ENCODE measurements at places on chromosomes 13 and 19.

DNA sequence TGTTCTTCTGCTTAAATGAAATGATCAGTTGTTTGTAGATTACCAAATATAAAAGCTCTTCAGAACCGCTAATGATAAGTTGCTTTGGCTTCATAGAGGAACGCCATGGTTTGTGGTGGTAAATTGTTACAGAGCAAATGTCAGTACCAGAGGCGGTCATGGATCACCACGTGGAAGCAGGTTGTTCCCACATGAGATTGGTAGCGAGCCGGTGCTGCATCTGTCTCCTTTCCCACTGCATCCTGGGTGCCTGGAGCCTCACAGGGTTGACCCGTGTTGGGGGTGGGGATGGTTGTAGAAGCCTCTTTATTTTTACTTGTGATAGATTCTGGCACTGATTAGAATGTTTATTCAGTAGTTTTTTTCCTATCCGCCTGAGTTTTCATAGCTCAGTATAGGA lies 14.7 kb downstream of the GARRE1 start:
- DNase-seq, result no peak

DNA sequence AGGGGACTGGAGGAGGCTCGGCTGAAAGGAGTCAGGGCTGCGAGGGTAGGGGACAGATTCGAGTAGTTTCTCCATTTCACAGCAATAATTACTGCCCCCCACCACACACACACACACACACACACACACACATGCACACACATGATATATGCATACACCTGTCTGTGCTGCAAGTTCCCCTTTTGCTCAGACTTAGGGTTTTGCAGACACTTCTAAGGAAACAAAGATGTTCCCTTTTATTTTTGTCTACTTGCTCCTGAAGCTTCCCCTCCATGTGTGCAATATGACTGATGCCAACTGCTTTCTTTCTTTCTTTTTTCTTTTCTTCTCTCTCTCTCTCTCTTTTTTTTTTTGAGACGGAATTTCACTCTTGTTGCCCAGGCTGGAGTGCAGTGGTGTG lies 13.4 kb downstream of the MBD3L2B start:
- no peak for DNase-seq

DNA sequence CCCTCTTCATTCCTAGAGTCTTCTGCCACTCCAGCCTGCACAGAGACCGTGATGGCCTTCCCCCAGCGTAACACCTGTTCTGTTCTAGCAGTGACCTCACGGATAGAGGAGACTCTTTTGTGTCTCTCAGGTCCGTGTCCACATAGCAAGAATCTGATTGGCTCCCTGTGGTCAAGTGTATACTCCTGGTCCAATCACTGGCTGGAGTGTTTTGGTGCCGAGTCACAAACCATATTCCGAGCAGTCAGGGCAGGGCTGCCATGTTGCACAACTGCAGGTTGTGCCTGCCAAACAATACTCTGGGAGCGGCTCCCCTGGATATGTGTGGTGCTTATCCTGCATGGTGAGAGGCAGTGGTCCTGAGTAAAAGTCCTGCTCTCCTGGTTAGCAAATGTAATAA lies 402.4 kb downstream of the KCNRG start:
- DNase-seq, result no peak

DNA sequence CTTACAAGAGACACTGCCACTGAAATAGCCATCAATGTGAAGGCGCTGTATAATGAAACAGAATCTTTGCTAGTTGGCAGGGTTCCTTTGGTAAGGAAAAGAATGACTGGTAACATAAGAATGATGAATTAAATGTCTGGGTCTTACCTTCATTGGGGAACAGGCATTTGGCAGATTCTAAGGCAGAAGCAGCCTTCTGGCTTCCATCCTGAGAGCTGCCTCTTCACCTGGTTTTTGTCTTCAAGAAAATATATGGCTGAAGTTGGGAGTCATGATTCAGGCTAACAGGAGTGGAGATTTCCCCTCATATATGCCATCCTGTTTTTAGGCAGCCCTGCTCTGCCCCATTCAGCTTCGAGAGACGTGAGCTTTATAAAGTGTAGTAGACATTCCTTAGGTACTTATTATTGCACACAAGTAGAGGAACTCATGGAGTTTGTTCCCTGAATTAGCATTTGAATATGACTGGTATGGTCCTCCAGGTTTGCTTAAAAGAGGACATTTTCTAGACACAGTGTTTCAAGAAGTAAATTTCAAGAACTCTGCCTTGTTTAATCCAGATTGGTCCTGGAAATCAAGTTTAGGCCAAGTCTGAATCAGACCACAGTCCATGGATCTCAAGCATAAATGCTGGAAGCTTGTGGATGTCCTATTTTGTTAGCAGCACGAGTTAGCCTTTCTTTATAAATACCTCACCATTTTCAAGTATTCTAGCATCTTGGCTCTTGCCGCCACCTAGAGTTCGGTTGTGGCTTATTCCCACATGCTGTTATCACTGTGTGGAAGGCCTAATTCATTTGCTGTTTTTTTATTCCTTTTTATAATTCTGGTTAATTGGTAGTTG lies 56.2 kb upstream of the AKAP11 start:
- DNase-seq, result no peak

GRCh38 chr19:6999933-7000332 lies 21.3 kb downstream of the MBD3L2B start:
- DNase-seq, result no peak

DNA sequence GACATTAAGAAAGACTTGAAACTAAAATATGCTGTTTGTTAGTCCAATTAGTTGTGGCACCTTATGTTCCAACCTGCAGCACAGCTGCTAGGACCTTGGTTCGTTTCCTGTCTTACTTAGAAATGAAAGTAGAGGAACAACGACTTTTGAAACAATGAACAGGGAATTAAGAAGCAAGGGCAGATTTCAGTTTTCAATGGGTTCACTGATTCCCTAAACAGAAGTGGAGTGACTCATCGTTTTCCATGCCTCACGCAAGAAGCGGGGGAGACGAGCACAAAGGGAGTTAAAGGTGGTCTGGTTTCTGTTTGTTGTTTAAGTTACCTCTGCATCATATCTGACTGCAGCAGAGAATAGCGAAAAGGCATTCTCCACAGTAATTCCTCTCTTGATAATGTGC lies 44.8 kb downstream of the PHF11 start:
- no peak for DNase-seq

GRCh38 chr19:51434456-51434855 lies 17.0 kb upstream of the SIGLEC10 start:
- DNase-seq, result no peak

DNA sequence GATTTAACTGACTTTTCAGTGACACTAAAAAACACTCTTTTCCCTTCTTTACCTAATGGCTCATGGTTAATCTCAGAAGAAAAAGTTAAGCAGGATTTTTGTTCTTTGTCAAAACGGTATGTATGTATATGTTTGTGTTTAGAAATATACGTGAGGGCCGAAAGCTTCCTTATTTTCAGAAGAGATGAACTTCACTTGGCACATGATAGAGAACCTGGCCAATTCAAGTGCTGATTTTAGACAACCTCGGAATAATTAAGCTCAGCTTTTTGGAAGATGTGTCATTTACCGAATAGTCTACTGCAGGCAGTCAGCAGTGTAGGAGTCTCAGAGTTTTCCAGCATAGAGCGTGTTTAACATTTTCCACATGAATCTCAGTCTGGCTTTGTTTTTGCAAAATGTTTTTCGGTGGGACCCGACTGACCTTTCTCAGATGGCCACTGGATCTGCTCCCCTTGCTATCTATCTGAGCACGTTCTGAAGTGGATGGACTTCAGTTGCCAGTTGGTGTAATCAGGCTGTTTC lies 4.6 kb downstream of the RNASEH2B start:
- DNase-seq, result no peak

DNA sequence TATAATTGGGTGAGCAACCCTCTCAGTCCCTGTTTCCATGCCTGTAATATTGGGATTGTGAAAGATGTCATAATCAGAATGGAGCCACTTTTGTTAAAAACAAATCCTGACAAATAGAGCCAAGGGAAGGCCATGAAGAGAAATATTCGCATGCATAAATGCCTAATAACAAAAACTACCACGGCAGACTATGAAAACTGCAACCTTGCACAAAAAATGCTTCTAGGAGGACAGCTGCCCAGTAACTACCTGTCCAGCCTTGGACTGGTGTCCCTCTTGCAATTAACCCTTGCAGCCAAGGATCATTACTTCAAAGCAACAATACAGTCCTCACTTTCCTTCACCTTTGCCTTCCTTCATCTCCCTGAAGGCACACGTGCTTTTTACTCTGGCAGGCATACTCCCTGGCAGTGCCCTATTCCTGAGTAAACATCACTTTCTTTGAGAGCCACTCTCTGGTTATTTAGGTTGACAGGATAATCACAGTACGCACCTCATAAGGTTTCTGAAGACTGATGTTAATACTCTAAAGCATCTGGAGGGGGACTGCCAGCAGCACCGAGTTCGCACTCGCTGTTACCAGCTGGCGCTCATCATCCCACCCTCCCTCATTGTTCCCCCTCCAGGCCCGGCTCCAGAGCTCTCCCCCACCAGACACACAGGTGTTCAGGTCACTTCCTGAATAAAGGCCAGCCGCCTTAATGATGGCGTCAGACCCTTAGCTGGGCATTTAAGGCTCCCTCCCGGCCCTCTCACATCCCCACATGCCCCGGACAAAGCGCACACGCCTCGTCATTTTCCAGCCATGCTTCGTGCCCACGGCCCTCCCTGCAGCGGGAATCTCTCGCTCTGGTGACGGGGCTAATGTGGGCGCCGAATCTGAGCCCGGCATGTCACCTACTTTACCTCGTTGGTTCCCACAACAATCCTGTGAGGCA lies 57.3 kb downstream of the CDADC1 start:
- DNase-seq, result no peak

DNA sequence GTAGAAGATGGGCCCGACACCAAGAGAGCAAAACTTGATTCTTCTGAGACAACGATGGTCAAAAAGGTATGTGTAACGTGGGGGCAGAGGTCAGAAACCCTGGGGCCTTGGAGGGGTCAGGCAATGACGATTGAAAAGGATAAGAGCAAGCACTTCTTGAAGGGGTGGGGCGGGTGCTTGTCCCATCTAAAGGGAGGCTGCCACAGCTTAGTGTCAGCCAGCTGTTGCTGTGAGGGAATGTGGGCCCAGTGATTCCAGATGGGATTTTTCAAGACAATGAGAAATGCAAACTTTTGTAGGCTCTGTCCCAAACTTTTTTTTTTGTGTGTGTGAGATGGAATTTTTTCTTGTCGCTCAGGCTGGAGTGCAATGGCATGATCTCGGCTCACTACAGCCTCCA lies 24.5 kb downstream of the SAE1 start:
- DNase-seq, result no peak

DNA sequence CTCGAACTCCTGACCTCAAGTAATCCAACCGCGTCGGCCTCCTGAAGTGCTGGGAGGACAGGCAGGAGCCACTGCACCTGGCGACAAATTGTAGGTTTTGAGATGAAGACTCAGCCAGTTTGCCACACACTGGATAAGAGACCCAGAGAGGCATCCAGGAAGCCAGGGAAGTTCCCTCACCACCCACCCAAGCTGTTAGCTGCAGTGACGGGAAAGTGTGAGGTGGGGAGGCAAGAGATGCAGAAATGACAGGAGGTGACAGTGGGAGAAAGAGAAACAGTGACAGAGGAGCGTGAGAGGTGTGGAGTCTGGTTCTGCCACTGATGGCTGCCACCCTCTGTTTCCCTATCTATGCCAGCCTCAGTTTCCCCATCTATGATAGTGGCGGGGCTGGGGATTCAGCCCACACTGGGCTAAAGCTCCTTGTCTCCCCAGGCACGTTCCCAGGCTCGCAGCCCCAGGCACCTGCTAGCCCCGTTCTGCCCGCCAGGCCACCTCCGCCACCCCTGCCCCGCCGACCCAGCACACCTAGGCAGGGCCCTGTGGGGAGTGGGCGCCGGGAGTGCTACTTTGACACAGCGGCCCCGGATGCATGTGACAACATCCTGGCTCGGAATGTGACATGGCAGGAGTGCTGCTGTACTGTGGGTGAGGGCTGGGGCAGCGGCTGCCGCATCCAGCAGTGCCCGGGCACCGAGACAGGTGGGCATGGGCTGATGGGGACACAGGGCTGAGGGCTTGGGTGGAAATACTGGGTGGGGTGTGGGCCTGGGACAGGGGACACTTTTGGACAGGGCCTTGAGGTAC lies 21.0 kb downstream of the LTBP4 start:
- DNase-seq, result no peak

DNA sequence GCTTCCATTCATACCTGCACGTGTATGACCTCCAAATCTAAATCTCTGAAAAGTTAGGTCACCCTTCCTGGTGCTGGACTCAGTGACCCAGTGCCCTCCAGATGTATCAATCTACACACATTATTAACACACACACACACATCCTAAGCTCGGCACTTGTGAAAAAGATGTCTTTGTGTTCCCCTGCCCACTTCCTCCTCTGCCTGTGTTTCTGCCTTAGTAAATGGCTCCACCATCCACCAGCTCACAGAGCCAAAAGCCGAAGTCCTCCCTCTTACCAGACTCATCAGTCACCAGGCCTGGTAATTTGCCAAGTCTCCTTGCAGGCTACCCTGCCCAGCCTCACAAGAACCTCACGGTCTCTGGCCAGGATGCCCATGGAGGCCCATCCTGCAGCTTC lies 131.5 kb downstream of the SHISA2 start:
- DNase-seq, result no peak

DNA sequence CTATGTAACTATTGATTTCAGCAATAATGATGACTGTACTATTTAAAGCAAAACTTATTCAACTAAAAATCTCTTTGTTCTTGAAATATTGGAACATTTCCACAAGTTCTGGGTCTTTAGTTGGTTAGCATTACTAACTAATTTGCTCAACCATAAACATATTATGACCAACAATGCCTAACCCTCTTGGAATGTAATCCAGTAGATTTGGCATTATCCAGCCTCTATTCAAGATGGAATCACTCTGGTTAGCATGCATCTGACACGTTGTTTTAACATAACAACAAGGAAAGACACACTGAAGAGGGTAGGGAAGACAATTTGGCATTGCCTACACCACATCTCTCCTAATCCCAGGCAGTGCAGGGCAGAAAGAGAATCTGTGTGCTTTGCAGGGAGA lies 941.3 kb upstream of the PCDH20 start:
- no peak for DNase-seq

DNA sequence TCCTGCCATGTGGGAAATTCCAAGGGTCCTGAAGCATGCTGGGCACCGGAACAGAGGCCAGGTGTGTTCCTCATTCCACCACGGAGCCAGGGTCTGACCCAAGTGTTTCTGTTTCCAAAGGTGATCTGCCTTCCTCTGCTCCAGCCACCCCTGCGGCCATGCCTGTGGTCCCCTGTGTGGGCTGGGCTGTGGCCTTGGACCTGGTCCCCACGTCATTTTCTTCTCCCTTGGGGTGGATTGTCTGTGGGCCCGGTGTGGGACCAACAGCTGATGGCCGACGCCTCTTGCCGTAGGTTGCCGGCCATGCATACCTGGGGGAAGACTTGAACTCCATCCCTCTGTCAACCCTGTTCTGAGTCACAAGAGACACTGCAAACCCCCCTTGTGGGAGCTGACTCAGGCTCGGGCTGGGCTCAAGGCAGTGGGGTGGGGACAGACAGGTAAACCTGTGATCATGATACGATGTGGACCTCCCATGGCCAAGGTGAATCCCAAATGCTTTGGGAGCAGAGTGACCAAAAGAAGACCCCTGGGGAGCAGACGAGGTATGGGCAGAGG lies 35.0 kb downstream of the ATP11A start:
- DNase-seq, result no peak

Data from substantia nigra (tissue), 51 donors.